Substantia nigra (tissue), 51 donors: ENCODE measurements at places on chromosomes 3 and 15.

DNA sequence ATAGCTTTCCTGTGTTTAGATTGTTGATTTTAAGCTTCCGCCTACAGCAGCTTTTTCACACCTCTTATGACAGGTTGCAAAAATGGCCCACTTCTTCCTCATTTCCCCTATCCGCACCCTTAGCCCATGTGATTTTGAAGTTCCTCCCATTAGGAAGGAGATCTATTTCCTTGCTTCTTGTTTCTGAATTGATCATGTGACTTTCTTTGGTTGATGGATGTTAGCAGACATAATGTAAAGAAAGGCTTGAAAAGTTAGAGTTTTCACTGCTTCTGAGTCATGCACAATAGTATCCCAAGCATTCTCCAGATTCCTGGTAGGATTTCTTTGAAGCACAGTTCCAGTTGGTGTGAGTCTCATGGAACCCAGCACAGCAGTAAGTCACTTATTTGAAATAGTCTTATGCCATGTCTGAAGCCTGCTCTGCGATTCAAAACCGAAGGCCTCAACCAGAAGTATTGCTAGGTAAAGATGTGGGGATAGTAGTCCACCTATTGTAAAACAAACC is 76.6 kb downstream of the EDEM1 start:
- DNase-seq = no peak

GRCh38 chr3:7707187-7707586 is 794.4 kb upstream of the LMCD1 start:
- no peak for DNase-seq

- no peak for DNase-seq
Observed at GRCh38 chr3:15368561-15369135, 36.3 kb upstream of the SH3BP5 start.

GRCh38 chr3:60675424-60675823 is 575.8 kb downstream of the FHIT start:
- no peak for DNase-seq

DNA sequence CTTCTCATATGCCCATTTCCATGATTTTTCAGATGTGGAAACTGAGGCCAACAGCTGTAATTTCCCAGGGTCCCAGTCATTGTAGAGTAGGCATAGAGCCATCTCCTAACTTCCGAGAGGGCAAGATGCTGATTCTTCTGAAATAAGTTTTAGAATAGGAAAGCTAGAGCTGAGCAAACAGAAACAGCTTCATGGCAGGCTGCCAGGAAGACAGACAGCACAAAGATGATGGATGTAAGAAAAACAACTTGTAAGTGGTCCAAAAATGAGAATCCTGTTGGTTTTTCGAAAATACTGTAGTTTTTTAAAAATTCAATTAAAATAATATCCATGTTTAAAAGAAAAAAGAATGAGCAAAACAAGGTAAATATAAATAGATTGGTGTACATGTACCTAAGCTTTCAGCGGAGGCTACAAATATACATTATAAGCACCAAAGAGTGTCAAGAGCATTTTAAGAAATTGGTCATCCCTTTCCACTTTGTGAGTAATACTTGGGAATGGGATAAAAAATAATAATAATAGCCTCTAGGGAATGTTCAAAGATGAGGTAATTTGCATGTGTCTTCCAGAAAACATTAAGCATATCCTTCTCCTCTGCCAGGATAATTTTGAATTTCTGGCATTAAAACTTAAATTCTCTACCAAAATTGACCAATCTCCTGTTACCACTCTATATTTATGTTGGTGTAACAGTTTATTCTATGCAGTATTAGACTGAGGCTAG is 406.6 kb downstream of the MECOM start:
- DNase-seq = no peak

DNA sequence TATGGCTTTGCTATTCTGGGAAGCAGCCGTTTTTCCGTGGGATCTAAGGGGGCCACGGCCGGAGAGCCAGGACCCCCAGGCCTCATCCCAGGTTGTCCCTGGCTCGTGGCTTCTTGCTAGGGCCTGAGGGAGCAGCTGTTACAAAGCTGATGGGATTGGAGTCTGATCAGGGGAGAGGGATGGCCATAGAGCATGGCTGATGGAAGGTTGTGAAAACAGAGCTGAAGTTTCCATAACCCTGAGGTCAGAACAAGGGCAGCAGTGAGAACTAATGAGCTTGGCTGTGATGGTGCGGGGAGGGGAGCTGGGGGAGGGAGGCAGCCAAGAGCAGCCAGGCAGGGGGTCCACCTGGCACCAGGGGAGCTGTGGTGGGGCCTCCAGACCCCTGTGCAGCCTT is 63.0 kb downstream of the LINGO1 start:
- no peak for DNase-seq

- no peak for DNase-seq
Observed at GRCh38 chr15:78057803-78058202, 19.7 kb downstream of the TBC1D2B start.

GRCh38 chr3:88983458-88983857 is 124.0 kb upstream of the EPHA3 start:
- no peak for DNase-seq

- DNase-seq = no peak
Observed at GRCh38 chr3:31853580-31853979, 127.5 kb downstream of the OSBPL10 start.

DNA sequence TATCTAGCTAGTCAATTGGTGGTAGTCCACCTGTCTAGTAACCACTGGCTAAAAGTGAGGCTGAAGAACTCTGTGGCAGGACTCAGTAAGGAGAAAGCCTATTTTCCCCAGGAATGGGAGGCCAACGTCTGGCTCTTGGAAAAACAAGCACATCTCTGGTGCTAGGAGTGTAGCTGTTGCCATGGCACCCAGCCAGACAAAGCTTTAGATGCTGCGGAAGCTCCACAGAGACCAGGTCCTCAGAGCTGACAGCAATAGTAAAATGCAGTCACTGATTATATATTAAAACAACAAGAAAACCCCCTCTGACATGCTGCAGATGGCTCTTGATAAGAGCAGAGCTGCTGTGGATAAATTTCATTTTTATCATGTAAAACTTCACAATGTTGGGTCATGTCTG is 124.9 kb upstream of the STRIT1 start:
- DNase-seq = no peak

DNA sequence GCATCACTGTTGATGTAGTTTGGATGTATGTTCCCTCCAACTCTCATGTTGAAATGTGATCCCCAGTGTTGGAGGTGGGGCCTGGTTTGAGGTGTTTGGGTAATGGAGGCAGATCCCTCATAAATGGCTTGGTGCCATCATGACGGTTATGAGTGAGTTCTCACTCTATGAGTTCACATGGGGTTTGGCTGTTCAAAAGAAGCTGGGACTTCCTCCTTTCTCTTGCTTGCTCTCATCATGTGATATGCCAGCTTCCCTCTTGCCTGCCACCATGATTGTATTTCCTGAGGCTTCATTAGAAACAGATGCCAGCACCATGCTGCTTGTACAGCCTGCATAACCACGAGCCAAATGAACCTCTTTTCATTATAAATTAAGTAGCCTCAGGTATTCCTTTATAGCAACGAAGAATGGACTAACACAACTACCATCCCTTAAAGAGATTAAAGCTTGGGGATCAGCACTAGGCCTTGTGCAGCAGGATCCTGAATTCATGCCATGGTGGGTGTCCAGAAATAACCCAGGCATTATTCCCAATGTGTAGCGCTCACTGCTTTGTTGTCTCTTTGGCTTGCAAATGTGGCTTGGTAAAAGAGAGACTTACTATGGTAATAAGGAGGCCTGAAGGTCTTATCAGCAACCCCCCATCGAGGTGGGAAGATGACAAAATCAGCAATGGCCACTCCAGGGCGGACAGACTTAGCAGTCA is 41.9 kb downstream of the NDUFB4 start:
- DNase-seq = no peak

- no peak for DNase-seq
Observed at GRCh38 chr3:147369661-147370123, 36.7 kb downstream of the ZIC4 start.

- no peak for DNase-seq
Observed at GRCh38 chr3:23252122-23252521, 49.0 kb downstream of the UBE2E2 start.

GRCh38 chr3:197327701-197328100 is 29.3 kb upstream of the DLG1 start:
- peak; percentile 56 for DNase-seq
